ENCODE measurements at places on chromosomes 5 and 9. TPM values are rescaled to one million over a fixed set of nuclear protein-coding genes. Genes with fewer than 3 reads are reported as not detected.

The PCDHB7 gene
- total RNA-seq = 4.9 TPM

The SLC45A2 gene
- not detected for total RNA-seq

DNA sequence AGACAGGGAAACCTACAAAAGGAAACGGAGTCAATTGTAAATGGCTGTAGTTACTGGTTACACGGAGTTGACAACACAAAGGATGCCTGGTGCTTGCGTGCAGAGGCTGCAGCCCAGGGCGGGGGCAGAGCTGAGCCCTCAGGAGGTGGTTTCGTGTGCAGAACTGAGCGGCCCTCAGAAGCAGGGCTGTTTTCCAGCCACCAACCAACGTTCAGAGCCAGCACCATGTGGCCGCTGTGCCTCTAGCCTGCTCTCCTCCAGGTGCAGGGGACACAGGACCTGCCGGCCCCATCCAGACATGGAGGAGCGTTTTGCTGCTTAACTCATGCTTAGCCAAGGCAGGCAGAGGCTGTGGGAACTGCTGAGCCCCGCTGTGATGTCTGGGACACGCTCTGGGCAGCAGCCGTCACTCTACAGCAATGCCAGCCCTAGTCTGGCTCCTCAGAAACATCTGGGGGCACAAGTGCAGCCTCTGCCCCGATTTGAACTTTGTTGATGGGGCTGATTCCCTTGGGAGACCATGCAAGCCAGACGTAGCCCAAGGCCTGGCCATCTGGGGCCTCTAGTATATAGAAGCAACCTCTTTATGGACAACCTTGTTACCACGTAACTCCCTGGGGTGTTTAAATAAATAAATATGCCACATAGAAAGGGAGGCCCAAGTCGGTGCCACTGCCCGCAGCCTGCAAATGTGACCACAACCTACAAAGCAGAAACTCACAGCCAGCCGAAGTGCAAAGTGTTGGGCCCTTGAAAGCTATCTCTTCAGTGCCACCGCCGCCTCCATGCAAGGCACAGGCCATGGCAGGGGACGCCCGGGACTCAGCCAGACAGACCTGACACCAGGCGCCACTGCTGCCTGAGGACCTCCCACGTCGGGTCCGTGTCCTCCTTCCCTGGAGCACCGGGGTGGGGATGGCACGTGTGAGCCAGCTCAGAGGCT is 42.1 kb downstream of the NKD2 start:
- H3K4me1 ChIP-seq = no peaks in the 10 kb centered on the region
- H3K36me3 ChIP-seq = no peaks in the 10 kb centered on the region
- no peak for DNase-seq
- no peak overlapping the region for H3K4me3 ChIP-seq
- no peaks in the 10 kb centered on the region for H3K27me3 ChIP-seq

DNA sequence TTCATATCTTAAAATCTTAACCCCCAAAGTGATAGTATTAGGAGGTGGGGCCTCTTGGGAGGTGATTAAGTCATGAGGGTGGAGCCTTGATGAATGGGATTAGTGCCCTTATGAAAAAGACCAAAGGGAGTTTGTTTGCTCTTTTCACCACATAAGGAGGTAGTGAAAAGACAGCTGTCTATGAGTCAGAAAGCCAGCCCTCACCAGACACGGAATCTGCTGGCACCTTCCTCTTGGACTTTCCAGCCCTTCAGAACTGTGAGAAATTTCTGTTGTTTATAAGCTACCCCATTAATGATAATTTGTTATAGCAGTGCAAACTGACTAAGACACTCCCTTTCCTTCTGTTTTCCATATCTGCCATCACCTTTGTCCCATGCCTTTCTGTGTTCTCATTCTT is 20.8 kb downstream of the IFNB1 start:
- no peak overlapping the region for H3K27ac ChIP-seq
- no peaks in the 10 kb centered on the region for H3K4me1 ChIP-seq
- H3K27me3 ChIP-seq = no peaks in the 10 kb centered on the region
- no peaks in the 10 kb centered on the region for H3K36me3 ChIP-seq
- H3K4me3 ChIP-seq = no peak overlapping the region

GRCh38 chr5:115869256-115869795 is 27.6 kb downstream of the AP3S1 start:
- H3K4me3 ChIP-seq = no peak overlapping the region
- no peaks in the 10 kb centered on the region for H3K4me1 ChIP-seq
- H3K27me3 ChIP-seq = no peaks in the 10 kb centered on the region
- H3K36me3 ChIP-seq = no peaks in the 10 kb centered on the region
- H3K27ac ChIP-seq = no peak overlapping the region
